ENCODE measurements at places on chromosomes 7 and 10.

DNA sequence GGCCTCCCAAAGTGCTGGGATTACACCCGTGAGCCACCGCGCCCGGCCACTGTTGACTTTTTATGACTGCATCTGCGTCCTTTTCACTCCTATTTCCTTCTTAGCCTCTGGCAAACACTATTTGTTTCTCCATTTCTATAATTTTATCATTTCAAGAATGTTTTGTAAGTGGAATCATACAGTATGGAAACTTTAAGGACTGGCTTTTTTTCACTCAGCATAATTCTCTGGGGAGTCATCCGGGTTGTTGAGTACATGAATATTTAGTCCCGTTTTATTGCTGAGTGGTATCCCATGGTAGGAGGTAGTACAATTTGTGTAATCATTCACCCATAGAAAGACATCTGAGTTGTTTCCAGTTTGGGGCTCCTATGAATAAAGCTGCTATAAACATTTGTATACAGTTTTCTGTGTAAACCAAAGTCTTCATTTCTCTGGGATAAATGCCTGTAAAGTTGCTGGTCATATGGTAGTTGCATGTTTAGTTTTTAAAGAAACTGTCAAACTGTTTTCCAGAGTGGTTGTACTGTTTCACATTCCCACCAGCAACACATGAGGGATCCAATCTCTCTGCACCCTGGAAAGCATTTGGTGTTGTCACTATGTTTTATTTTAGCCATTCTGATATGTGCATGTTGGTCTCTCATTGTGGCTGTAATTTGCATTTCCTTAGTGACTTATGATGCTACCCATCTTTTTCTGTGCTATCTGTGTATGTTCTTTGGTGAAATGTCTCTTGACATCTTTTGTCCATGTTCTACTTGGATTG, 139.6 kb upstream of the EEPD1 start:
- DNase-seq, result peak; percentile 24

DNA sequence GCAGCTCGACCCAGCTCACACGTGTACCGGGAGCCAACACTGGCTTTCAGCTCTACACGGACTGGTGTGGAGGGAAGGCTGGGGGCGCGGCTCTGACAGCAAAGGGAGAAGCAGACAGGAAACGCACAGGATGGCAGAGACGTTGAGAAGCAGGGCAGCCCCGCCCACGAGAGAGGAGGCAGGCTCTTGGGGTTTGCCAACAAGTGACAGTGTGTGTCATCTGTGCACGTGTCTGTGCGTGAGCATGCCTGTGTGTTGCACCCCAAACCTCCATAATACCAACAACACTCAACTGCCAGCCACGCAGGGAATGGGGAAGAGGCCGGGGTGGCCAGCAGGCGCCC, 64.4 kb upstream of the PDGFA start:
- no peak for DNase-seq

- DNase-seq, result no peak
These were observed 98.0 kb downstream of the ZMIZ1 start for GRCh38 chr10:79166741-79167140.

GRCh38 chr10:46328853-46329689, 42.3 kb downstream of the ANTXRL start:
- DNase-seq, result no peak

DNA sequence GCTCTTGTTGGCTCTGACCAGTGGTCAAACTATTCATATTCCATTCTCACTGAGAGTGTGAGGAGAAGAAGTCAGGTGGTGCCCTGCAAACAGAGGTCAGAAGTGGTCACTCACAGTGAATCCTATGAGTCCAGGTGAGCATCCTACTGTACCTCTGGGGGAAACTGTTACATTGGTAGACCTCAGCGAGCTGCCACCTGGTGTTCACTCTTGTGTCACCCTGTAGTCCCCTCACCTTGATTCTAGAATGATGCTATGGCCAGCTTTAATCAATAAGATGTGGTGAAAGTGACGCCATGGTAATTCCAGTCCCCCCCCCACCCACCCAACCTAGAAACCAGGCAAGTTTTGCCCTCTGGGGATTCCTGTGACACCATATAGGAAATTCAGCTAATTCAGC, 1.2 kb upstream of the AMPH start:
- DNase-seq, result no peak

DNA sequence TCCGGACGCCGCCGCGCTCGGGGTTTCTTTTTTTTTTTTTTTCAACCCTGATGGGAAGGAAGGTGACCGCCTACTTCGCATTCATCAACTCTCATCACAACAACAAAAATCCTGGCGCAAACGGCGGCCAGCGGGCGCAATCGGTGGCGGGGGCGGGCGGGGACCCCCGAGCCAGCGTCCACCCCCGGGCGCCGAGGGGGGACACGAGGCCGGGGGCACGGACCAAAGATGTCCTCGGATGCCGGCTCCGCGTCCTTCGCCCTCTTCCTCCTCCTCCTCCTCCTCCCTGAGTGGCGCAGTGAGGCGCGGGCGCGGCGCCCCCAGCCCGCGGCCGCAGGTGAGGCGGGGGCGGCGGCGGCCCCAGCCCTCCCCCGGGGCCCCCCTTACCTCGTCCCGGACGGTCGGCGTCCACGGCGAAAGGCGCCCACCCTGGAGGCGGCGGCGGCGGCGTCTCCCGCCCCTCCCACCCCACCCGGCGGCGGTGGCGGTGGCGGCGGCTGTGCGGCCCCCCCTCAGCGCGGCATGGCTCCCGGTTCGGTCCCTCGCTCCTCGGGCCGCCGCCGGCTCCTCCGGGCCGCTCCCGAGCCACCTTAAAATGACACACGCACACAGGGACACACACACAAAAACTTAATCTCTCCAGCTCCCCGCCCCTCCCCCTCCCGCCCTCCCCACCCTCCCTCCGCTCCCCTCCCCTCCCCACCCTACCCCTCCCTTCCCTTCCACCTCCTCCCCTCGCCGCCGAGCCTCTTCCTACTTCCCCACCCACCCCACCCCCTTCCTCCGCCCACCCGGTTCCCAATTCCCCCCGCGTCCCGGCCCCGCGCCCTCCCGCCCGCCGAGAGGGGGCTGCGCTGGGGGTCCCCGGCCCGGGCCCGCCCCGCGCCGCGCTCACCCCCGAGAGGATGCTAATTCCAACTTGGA, at the start of gene CTBP2:
TSS of gene CTBP2 (minus strand) at position 632 of the 924 bp plus-strand sequence.
- DNase-seq, result peak; percentile 76

DNA sequence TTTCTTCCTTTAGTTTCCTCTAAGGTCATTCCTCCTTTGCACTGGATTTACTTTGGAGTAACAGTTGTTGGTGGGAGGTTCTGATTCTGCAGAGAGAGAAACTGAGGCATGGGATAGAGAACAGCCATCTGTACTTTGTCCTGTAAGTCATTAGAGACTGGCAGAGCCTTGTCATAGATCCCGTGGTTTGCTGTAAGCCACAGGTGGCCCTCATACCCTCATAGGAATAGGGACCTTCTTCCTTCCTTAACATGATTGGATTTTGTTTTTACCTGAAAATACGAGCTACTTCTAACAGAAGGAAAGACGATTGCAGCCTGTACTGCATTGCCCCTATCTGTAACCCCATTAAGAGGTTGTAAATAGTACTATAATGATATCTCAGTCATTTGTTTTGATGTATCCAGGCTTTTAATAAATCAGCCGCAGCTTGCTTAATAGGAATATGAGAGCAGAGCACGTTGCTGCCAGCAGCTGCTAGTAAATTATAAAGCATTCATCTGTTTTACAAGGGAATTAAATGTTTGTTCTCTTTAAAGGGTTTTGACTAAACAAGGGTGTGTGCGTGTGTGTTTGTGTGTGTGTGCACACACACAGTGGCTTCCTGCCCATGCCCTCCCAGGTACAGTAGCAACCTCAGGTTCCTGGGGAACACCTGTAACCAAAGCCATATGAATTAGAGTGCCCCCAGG, 249.8 kb downstream of the AUTS2 start:
- DNase-seq, result no peak

- no peak for DNase-seq
These were observed 100.8 kb upstream of the HGF start for GRCh38 chr7:81870608-81871007.

GRCh38 chr7:55248526-55248925, 116.6 kb upstream of the LANCL2 start:
- no peak for DNase-seq
